RPMI8226 (cell line): ENCODE measurements at places on chromosomes 6 and 20.

GRCh38 chr6:73823046-73823735 lies 127.2 kb downstream of the CD109 start:
- DNase-seq: no peak

DNA sequence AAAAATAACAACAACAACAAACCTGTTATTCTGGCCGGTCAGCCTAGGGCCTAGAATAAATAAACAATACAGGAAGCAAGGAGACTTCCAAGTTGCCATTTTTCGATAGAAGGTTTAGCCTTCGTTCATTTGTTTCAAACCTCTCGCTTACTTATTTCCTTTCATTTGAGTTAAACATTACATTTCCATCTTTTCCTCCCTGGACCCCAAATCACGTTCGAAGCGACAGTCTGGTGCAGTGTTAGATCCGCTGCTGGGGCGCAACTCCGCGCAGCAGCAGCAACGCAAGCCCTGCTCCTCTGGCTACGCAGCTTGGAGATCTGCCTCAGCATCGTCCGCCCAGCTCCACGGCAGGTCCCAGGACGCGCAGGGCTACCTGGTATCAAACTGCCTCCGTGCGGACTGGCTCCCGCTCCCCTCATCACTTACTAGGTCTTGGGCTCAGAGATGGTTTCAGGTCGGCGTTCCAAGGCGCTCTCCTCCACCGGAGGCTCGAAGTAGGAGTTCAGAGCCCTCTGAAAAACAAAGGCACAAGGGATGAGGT lies 530 bp downstream of the TDP2 start:
- DNase-seq: peak; percentile 52

DNA sequence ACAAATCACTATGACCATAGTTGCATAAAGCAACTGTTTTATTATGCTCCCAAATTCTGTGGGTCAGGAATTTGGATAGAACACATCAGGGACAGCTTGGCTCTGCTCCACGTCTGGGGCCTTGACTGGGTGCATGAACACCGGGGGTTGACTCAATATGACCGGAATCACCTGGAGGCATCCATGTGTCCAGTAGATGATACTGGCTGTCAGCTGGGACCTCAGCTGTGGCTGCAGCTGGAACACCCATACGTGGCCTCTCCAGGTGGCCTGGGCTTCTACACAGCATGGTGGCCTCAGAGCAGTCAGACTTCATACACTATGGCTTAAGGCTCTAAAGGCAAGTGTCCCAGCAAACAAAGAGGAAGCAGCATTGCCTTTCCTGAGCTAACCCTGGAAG lies 113.4 kb downstream of the NRN1 start:
- no peak for DNase-seq

GRCh38 chr20:4011226-4011975 lies 4.0 kb downstream of the RNF24 start:
- no peak for DNase-seq

- no peak for DNase-seq
Measured at GRCh38 chr20:4978050-4978918, 23.0 kb downstream of the SLC23A2 start.

GRCh38 chr6:47674673-47675072 lies 23.7 kb upstream of the ADGRF4 start:
- no peak for DNase-seq

- DNase-seq: no peak
Measured at GRCh38 chr20:5504061-5504739, 187.4 kb upstream of the PROKR2 start.
